ENCODE measurements at places on chromosomes 6 and 20.

- no peak for DNase-seq
These were observed 241.6 kb downstream of the PTPRK start for GRCh38 chr6:128278836-128279235.

DNA sequence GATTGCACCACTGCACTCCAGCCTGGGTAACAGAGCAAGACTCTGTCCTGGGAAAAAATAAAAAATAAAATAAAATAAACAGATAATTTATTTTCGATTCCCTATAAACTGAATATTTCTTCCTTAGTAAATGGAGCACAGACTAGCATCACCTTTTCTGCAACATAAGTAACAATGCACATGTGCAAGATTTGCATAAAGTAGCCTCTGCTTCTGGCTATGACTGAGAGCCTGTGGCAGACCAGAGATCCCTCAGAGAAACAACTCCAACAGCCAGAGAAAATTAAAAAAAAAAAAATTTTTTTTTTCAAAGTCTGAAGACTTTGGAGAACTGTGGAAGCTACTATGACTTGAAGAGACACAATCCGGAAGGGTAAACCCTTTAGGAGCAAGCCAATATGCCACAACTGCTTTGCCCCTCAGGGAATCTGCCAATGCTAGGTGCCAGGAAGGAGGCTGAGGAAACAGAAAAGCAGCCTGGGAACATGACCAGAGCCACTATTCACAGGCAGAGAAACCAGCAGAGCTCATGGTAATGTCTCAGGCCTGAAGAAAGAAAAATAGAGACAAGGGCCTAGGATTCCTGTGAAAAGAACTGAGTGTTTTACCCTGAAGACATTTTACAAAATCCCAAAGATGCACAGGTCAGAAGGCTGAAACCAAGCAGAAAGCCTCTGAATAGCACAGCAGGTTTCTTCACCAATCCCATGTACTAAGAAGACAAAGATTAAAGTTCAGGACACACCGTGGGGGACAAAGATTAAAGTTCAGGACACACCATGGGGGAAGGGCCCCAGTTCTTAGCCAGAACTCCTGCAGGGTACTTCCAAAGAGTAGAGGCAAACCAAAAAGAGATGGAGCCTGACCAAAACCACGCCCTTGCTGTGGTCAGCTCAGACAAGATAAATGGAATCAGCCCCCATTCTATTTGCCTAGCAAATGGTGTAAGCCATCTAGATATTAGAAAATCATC is 25.8 kb downstream of the B4GALT5 start:
- peak; percentile 72 for DNase-seq

- DNase-seq: no peak
These were observed 5.8 kb upstream of the GATA5 start for GRCh38 chr20:62481425-62482145.

DNA sequence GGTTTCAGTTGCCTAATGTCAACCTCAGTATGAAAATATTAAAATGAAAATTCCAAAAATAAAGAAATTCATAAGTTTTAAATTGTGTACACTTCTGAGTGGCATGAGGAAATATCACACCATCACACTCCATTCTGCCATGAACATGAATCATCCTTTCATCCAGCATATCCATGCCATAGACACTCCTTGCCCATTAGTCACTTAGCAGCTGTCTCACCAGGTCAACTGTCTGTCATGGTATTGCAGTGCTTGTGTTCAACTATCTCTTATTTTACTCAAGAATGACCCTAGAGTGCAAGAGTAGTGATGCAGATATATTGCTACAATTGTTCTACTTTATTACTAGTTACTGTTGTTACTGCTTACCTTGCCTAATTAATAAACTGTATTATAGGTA is 712.4 kb downstream of the EPHA7 start:
- no peak for DNase-seq

- no peak for DNase-seq
These were observed 474.2 kb upstream of the SULF2 start for GRCh38 chr20:48259456-48259855.

DNA sequence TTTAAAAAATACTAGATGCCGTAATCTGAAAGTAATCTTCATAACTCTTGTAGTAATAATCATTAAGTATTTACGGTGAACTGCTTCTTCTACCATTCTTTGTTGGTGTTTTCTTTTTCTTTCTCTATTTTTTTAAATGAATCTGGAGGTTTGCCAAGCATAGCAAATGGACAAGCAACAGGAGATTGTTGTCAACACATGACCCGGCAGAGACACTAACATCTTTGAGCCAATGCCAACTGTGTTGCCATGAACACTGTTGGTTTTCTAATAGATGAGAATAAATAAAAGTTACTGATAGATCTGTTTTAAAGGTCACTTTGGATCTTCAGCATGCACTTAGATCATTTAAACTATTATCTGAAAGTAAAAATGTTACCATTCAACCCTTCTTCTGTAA is 523.6 kb upstream of the EYS start:
- no peak for DNase-seq

- no peak for DNase-seq
These were observed 23.9 kb downstream of the QKI start for GRCh38 chr6:163438298-163438939.

DNA sequence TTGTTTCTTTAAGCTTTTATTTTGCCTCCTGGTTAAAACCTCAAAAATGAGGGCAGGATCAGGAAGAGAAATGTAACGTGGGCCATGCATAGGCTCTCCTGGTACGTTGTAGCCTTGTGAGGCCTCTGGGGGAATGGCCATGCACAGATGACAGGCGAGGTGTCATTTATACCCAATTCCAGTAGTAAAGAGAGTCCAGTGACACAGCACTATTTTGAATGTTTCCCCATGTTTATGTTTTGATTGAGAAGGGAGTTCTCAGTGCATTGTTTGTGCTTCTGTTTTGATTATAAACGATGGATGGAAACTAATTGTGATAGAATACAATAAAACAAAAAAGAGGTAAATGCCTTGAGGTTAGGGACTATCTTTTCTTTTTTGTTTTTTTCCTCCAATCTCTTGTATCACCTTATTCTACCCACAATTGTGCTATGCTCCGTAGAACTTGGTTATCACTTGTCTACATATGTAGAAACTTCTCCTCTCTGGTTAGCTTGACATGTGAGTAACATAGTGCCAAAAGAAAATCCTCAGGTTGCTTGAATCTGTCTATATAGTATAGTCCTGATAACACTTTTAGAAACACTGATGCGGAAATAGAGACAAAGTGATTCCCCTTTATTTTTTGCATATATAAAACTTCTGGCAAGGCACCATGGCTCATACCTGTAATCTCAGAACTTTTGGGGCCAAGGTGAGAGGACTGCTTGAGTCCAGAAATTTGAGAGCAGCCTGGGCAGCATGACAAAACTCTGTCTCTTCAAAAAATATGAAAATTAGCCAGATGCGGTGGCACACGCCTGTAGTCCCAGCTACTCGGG is 6.9 kb upstream of the SMIM28 start:
- DNase-seq: no peak

- DNase-seq: peak; percentile 23
These were observed 679.5 kb upstream of the NRSN1 start for GRCh38 chr6:23446469-23446967.

- DNase-seq: no peak
These were observed 329.5 kb downstream of the TPBG start for GRCh38 chr6:82693094-82693493.

- no peak for DNase-seq
These were observed 157.1 kb upstream of the SHLD1 start for GRCh38 chr20:5592823-5593739.

- no peak for DNase-seq
These were observed 90.6 kb downstream of the PAX1 start for GRCh38 chr20:21796059-21796458.

DNA sequence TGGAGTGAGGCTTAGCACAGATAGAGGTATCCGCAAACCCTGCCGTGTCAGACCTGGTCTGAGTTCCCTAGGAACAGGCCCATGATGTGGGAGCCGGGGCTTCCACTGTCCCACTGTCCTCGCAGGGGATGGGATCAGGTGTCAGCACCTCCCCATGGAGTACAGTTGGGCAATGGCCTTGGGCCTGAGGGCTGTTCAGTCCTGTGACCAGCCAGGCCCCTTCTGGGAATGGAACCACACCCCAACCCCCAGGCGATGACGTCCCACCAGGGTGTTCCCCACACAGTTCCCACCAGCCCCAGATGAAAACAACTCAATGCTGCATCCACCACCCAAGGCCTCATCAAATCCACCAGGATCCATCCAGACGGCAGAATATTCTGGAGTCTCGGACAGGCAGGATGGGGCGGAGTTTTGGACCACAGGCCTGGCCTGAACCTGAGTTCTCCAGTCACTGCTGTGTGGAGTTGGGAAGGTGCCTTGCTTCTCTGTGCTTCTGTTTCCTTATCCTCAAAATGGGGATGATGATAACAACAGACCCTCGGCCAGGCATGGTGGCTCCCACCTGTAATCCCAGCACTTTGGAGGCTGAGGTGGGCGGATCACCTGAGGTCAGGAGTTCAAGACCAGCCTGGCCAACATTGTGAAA is 62.2 kb downstream of the UBE2V1 start:
- no peak for DNase-seq

- DNase-seq: no peak
These were observed 11.9 kb upstream of the PM20D2 start for GRCh38 chr6:89133981-89134380.

DNA sequence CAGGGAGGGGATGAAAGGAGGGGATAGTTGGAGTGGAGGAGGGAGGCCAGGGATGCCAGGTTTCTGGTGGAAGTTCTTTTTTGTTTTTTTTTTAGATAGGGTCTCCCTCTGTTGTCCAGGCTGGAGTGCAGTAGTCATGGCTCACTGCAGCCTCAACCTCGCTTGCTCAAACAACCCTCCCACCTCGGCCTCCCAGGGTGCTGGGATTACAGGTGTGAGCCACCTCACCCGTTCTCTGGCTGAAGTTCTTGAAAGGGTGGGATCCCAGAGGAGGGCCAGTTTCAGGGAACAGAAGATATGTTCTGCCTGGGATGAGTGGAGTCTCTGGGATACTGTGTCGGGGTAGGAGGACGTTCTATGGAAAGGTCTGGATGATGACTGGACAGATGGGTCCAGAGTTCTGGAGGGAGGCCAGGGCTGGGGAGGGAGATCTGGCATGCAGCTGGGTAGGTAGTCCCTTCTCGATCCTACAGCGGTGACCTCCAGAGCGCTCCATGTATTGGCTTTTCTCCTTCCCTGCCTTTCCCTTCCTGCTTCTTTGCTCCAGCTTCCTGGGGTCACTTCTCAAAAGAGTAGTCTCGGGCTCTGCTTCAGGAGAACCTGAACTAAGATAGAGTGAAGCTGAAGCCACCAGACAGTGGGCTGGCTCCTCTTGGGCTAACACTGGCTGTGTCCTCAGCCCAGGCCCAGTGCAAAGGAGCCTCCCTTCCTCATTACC is 12.7 kb upstream of the SRC start:
- DNase-seq: no peak

- no peak for DNase-seq
These were observed 267.6 kb upstream of the SGK1 start for GRCh38 chr6:134585517-134585873.

- no peak for DNase-seq
These were observed 137.6 kb downstream of the UST start for GRCh38 chr6:148884461-148884860.

GRCh38 chr6:126094411-126094810 is 108.1 kb downstream of the TRMT11 start:
- DNase-seq: no peak

DNA sequence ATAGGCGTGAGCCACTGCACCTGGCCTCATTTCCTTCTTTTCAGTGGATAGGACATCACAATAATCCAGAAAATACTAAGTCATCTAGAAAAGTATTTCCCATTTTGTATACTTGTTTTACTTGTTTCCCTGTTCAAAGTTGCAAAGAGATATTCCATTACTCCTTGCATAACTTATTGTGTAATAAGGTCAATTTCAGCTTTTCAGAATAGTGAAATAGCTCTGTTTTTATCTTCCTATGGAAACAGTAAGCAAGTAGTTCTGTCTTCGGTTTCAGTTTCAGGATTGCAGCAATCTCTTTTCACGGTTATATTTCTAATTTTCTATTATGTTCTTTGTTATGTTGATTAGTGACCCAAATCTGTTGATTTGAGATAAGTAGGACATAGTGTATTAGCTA is 6.0 kb downstream of the STX11 start:
- DNase-seq: peak; percentile 33

DNA sequence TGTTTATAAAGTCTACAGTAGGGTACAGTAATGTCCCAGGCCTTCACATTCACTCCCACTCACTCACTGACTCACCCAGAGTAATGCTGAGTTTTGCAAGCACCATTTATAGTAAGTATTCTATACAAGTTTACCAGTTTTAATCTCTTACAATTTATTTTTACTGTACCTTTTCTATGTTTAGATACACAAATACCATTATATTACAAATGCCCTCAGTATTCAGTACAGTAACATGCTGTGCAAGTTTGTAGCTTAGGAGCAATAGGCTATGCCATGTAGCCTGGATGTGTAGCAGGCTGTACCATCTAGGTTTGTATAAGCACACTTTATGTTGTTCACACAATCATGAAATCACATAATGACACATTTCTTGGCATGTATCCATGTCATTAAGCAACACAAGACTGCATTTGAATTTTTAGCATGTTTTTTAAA is 673.6 kb downstream of the CD109 start:
- no peak for DNase-seq

- no peak for DNase-seq
These were observed 29.0 kb downstream of the ARMC2 start for GRCh38 chr6:108877046-108877751.

DNA sequence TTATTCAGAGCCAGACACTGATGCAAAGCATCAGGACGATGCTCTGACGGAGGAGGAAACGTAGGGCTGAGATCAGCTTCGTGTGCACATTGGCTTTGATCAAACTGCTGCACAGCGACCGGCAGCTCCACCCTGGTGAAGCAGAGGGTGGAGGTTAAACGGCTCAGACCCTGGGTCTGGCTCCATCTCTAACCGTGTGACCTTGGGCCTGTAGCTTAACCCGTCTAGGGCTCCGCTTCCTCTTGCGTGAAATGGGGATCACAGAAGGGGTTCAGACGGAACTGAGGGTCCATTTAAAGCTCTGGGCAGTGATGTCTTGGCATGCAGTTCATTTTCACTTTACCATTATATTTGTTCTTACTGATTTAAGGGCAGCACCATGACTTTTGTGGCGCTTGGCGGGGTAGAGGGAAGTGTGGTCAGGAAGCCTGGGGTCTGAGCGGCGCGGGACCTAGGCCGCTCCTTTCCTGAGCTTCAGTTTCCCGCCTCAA is 644 bp downstream of the RBL1 start:
- DNase-seq: no peak

GRCh38 chr20:62557999-62558408 is 82.2 kb upstream of the GATA5 start:
- no peak for DNase-seq

DNA sequence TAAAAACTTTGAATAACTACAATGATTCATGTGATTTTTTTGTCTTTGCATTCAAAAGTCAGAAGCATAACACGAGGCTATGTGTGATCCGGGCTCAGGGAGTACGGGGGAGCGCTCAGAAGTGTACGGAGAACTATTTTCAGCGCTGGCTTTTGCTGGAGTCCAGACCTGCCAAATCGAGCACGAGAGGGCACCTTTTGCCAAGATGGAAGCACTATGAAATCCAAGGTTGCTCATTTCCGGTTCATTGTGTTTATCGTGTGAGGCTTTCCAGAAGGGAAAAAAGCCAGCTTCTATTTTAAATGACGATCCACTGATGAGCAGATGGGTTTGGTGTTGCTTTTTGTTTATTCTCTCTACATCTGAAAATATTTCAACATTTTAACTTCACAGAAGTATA is 11.3 kb downstream of the RAMACL start:
- no peak for DNase-seq

All from large intestine (tissue), 12 donors.